Ecto neural progenitor cell (in vitro differentiated cells): ENCODE measurements at places on chromosomes 4 and X.

DNA sequence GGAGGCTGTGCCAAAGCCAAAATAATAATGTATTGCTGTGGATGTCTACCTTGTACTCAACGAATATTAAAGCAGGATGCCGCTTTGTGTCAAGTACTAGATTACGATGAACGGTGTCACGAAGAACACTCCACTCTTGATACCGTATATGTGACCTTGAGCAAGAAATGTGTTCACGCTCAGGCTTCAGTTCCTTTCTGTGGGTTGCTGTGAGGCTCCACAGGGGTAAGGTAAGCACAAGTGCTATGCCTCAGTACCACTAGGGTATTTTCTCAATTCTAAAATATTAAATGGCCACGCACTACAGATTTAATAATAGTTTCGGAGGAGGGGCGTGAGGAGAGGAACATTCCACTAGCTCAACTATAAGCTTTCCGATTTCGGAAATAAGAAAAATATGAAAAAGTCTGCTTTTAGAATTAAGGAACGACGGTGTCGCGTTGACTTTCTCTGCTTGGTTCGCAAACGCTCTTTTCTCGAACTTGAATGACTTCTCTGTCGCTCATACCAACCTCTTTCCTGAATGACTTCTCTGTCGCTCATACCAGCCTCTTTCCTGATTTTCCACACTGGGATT is 607 bp upstream of the SCOC start:
- no peak for DNase-seq

GRCh38 chr4:13470379-13470778 is 13.8 kb downstream of the RAB28 start:
- DNase-seq: no peak

GRCh38 chr4:17788956-17789355 is 7.5 kb upstream of the FAM184B start:
- no peak for DNase-seq

DNA sequence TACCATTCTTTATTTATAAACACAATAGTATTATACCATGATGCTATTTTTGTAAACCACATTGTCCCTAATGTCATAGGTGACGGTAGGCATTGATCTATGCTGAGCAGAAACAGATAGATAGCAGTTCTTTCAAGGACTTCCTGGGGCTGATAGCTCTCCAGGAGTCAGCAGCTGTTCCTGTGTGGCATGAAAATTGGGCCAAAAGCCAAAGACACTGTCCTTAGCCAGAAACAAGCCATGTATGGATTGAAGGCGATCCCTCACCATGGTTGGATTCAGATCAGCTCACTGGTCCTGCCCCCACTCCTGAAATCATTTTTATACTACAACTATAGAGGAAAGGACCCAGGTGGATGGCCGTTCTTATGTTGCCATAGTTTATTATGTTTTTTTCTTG is 53.6 kb downstream of the DDX60 start:
- no peak for DNase-seq

- DNase-seq: no peak
Measured at GRCh38 chr4:136706942-136707341, 825.4 kb downstream of the PCDH18 start.

DNA sequence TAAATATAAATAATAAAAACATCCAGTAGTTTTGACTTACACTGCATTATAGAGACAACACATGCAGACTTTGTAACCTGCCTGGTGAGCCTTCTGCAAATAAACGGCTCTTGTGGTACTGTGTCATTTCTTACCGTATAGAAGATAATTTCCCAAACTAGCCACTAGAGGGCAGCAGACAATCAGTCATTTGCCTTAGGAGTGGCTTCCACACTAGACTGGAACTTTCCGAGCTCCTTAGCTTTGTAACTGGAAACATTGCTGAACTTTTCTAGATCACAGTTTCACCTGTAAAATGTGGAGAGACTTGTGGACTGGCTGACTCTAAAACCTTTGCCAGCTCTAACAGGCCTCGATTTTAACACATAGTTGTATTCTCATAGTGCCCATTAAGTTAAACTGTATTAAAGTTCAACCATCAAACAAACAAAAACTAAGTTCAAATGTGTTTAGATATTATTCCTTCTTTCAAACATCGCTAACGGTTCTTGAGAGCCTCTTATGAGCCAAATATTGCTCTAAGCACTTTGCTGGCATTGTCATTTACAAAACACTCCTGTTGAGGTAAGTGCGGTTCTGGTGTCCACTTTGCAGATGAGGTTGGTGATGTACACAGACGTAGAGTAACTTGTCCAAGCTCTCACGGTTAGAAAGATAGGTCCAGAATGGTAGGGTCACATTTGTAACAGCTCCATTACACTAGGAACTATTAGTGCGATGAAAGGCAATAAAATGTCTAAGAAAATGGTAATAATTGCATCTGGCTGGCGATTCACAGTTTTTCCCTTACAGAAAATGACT is 345.5 kb downstream of the ANK2 start:
- DNase-seq: peak; percentile 54

DNA sequence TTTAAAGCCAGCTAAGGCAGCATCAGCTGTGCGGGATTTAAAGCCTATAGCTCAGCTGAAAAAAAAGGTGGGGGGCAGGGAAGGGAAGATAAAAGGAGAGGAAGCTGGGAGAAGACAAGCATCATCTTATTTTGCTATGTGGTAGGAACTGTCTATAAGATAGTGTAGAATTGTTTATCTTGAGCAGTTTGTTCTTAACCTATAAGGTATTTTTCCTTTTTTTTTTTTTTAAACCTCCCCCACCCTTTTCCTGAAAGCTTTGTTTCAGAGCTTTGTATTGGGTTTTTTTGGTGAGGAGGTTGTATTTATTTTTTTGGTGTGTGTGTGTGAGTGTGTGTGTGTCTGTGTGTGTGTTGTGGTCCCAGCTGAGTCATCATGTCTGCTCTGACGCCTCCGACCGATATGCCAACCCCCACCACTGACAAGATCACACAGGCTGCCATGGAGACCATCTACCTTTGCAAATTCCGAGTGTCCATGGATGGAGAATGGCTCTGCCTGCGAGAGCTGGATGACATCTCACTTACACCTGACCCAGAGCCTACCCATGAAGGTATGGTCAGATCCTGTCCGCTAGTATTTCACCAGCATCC is 531 bp downstream of the RUFY3 start:
- no peak for DNase-seq

- DNase-seq: no peak
Measured at GRCh38 chr4:78687818-78688217, 88.3 kb upstream of the BMP2K start.

- no peak for DNase-seq
Measured at GRCh38 chrX:38151441-38151840, 69.2 kb downstream of the SRPX start.

DNA sequence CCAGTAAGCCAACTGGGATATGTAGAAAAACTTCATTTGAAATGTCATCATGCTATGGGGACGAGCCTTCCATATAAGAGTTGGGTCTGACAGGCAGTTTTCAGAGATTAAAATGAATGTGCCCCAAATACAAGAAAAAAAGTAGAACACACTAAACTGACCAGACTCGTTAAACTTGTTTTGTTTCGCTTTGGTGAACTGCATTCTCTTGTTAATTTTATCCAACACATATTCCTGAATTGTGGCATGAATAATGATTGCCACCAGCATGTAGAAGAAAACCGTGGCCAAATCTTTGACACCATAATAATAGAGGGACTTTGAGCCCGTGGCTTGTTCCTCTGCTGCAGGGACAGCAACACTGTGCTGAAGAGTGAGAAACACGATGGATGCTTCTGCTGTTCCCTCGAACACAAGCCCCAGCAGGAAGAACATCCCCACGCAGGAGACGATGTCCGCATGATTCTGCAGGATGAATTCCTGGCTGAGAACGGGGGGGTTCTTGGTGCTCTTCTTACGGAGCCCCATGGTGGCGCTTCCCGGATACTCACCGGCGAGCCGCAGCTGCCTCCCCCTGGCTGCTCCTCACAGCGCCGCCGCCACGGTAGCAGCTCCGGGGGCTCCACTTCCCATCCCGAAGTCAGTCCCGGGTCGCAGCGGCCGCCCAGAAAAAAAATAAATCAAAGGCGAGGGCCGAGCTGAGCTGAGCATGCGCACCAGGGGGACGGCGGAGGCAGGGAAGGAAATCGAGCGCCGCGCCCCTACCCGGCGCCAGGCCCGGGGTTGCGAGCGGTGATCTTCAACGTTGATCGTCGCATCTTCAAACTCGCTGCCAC is at the start of gene TRAM1L1:
TRAM1L1 (minus strand) TSS at position 711 of the 836 bp plus-strand sequence; CDS start at position 528, 183 bp downstream.
- peak; percentile 91 for DNase-seq

DNA sequence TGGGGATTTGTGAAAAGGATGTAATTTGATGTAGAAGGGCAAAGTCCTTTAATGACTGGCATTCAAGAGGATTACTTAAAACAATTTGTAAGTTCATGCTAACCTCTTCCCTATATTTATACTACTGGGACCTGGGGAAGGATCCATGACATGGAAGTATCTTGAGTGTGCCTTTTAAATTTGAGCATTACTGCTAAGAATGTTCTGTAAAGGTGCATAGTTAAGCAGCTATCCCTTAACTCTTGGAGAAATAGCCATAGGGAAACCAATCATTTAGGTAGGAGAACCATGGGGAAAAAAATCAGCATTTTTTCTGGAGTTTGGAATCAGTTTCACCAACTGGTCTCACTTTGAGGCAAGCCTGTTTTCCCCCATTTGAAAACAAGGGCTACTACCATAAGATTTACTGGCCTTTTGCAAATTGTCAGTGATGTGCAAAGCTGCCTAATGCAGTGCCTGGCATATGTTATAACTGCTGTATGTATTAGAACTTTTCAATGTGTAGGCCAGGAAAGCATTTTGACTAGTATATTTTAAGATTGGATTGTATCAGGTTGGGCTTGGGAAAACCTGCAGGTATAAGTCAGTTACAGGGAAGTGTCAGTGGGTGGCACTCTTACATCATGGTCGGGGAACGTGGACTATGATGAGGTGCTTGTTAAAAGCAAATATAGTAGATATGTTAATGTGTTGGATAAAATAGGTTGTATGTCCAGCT is 72.1 kb downstream of the PRSS12 start:
- DNase-seq: no peak

GRCh38 chr4:95250544-95251137 is 298.1 kb downstream of the UNC5C start:
- DNase-seq: no peak

GRCh38 chr4:70903291-70903603 is 1.1 kb downstream of the MOB1B start:
- no peak for DNase-seq

GRCh38 chr4:185966997-185967775 is 101.8 kb upstream of the TLR3 start:
- no peak for DNase-seq

GRCh38 chrX:143455046-143455445 is 62.2 kb downstream of the SPANXN3 start:
- DNase-seq: no peak

GRCh38 chr4:170234800-170235199 is 145.0 kb upstream of the AADAT start:
- DNase-seq: no peak

- no peak for DNase-seq
Measured at GRCh38 chrX:30278365-30278764, 30.8 kb downstream of the NR0B1 start.

DNA sequence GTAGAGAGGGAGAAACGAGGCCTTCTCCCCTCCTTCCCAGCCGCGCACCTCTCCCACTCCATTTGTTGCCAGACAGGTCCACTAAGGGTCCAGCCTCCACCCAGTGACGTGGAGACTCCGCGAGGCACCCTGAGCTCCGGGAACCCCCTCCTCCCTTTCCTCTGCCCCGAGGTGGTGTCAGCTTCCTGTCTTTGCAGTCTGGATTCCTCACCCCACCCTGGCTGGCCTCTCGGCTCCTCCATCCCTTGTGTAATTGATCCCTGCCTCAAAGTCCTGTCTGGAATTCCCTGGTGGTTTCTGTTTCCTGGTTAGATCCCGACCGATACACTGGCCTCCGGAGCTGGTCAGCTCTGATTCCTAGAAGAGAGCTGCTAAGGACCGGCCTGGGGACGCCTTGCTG is 105.9 kb upstream of the SCOC start:
- peak; percentile 50 for DNase-seq

DNA sequence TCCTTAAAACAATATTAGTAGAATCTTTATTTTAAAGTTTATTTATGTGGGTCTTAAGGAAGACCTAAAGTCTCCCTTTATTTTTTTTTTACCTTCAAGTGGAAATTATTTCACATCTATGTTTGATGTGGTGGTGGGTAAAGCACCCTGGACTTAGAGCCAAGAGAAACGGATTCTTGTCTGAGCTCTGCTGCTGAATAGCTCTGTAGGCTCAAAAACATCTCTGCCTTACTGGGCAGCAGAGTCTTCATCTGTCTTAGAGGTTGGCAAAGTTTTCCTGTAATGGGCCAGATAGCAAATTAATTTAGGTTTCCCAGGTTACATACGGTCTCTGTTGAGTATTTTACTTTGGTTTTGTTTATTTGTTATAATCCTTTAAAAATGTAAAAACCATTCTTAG is 136.5 kb downstream of the CEP135 start:
- no peak for DNase-seq

- no peak for DNase-seq
Measured at GRCh38 chr4:180721356-180721755, 1521.8 kb upstream of the TENM3 start.

GRCh38 chr4:63105839-63106238 is 1303.4 kb downstream of the TECRL start:
- no peak for DNase-seq

- no peak for DNase-seq
Measured at GRCh38 chrX:118729042-118729652, 1.7 kb downstream of the IL13RA1 start.

DNA sequence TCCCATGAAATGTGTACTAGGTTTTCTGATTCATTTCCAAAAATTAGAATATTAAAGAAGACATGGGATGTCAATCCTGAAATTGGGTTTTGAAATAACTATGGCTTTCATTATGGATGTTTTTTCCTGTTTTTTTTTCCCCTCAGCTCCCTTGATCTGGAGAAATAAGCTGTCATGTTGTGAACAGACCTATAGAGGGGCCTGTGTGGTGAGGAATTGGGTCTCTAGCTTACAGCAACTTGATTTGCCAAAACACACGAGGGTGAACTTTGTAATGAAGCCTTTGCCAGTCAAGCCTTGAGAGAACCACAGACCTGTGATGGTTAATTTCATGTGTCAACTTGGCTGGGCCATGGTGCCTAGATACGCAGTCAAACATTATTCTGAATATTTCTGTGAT is 2413.6 kb downstream of the PCDH7 start:
- DNase-seq: no peak

- DNase-seq: no peak
Measured at GRCh38 chrX:47179928-47180255, 13.7 kb upstream of the UBA1 start.

DNA sequence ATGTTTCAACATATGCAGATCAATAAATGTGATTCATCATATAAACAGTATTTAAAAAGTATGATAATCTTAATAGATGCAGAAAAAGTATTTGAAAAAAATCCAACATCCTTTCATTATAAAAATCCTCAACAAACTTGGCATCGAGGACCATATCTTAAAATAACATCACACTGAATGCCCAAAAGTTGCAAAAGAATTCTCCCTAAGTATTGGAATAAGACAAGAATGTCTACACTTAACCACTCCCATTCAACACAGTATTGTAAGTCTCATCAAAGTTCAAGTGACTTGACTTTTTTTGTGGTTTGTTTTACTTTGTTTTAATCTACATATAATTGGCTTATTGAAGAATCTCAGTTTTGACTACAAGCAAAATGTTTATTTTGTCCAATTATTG is 779.0 kb upstream of the SLIT2 start:
- no peak for DNase-seq

GRCh38 chrX:120769576-120770341 is 105.9 kb downstream of the CT47B1 start:
- DNase-seq: no peak

GRCh38 chrX:111052478-111052877 is 43.5 kb upstream of the PAK3 start:
- DNase-seq: no peak
